Epithelial cell of esophagus (primary cell): ENCODE measurements at places on chromosomes 7 and 10.
A peak's percentile ranks its signal among the peaks of the same experiment; 100 is the strongest.

DNA sequence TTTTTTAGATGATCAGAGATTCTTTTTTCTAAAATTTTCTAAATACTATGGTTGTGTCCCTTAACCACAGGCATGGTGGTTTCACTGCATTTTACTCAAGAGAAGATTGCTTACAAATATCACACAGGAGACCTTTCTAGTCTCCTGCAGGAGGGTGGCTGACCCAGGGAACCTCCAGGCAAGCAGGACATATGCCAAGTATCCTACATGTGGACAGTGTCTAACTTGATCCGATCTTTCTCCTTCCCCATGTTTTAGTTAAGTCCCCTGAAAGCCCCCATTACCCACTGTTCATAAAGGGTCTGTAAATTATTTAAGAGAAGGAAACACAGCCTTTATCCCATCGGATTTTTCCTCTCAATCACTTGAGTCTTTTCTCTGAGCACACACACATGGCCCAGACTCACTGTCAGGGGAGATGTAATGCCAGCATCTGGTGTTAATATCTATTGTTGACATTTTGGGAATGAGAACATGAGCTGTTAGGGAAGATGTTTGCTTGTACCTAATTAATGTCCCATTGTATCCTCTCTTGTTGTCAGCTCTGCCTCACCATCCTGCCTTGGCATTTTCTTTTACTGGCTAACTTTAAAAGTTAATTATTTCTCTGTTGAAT is 755.2 kb downstream of the AUTS2 start:
- no peak for DNase-seq

DNA sequence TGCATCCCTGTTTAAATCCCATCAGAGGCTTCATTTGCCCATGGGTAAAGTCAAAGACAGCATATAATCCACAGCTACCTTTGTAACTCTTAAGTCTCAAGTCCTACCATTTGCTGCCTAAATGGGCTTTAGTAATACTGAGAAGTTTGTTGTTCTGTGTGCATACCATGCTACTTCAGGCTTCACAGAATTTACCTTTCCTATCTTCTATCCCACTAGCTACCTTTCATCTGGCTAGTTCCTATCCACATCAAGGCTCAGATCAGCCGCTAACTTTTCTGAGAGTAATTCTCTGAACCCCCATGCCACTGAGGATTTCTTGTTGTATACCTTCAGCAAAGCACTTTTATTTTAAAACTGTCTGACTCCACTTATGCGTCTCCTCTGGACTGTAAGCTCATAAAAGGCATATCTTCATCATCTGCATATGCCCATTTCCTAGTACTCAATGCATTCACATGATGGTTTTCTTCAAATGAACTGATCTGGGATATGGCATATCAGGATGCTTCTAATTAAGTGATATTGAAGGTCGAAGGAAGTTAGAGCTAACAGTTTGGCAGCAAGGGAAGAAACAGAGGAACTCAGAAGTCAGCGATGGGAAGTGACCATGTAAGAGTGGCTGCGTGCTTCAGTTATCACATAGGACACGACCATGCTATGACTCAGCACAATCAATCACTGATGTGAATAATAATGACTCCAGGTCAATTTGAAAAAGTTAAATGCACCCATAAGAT is 283.9 kb upstream of the DKK1 start:
- DNase-seq: no peak

DNA sequence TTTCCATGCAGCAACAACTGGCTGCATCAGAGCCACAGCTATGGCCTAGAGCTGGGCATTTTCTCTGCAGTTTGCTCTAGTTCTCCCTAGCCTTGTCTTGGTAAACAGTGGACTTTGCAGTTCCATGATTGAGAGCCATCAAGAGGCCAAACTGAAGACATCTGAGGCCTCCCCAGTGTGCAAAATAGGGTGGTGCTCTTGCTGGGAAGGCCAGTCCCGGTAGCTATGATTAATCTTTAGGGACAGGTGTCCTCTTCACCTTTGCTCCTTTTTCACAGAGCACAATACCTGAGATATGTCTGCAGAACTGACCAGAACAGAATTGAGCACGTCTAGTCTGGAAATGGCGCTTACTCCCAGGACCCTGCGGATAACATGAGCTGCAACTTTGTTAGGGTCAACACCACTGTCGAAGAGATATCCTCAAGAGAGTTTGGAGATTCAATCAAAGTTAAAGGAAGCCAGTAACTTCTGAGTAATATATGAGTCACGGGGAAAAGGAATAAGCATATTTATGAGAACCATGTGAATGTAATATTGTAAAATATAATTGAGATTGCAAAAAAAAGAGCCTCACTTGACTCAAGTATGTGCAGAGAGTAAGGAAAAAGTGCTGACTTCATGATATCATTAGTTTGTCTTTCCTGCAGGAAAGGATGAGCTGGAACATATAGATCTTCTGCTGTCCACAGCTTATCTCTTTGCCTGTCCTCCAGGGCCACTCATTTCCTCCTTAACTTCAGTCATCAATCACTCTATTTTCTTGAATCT is 76.7 kb downstream of the ANK3 start:
- peak; percentile 41 for DNase-seq

DNA sequence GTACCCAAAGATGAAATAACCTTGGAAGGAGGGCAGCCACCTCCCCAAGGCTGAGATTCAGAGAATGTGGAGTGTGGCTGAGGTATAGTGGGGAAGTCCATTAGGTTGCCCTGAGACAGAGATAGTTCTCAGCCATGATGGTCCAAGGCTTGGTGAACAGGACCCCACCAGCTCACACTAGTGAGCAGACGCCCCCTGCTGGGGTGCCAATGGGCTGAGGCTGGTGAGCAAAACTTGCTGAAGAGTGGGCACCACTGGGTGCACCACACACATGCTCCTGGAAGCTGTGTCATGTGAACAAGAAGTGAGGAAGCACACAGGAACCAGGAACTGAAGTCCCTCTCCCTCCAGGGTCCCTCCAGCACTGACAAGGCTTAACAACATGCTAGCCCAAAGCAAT is 8.9 kb downstream of the FBXL13 start:
- peak; percentile 40 for DNase-seq

GRCh38 chr10:80442879-80443278 is 11.2 kb upstream of the TSPAN14 start:
- DNase-seq: no peak

DNA sequence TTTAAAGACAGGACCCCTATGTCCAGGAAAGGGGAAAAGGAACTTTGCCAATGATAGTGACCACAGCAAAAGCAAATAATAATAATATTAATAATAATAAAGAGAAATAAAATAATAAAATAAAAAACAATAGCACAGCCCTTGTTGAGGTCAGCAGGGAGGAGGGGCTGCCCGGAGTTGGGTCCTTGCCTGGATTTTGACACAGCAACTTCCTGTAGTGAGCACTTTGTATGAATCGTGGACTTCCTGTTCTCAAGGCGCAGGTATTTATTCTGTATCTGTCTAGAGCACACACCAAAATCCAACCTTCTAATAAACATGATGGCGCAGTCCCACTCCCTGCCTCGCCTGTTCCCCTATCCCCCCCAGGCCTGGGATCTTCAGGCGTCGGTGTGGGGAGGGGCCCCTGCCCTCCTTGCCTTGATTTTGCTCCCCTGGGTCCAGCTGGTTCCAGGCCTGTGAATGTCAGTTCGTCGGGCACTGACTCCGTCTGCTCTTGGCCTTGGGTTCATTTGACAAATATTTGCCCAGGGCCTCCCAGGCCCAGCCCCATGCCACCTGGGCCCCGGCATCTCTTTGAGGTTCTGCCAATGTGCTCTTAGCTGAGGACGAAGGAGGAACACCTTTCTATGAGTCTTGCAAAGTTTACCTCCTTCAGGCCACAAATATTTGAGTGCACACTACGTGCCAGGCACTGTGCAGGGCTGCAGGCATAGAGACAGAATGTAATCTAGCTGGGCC is 13.9 kb downstream of the TRIM8 start:
- peak; percentile 33 for DNase-seq

DNA sequence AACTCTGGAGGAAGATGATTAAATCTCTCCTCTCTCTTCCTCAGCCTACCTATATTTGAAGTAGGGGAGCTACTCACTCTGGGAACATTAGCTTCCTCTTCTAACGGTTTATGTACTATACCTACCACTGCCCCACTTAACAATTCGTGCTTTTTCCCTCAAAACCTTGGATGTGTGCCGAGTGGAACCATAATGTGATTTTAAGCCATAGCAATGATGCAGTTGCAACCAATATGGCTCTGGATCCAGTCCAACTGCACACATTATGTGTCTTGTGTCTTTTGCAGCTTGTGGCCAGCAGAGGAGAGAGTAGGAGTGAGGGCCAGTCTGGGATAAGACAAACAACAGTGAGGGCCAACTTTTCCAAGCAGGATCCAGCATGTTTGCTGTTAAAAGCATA is 170.7 kb downstream of the GATA3 start:
- no peak for DNase-seq

DNA sequence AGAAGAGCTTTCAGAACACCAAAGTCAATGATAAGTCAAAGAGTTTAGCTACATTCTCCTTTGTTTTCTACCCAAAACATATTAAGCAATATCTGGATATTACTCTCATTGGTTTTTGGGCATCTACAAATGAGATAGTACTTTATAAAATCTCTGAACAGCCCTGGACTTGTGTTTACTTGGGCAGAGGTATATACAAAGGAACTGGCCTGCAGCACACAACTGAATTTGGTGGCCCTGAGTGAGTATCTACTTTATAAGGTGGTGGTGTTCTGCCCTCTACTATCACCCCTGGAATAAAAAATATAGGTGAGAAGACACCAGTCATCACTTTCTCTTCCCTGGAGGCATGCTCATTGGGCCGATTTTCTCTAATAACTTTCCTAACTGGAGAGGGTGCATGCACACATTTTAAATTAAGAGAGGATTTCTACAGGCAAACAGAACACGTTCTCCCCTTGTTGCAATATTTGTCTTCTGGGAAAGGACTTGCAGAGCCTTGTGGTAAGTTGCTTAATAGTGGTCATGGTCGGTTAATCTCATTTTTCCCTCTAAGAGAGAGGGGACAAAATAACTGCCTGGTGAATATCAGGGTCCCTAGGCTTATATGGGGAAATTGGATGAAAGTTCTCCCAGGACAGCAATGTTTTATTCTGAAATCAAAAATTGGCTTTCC is 41.1 kb downstream of the OTUD1 start:
- DNase-seq: no peak

GRCh38 chr7:35251606-35252310 is 2.1 kb downstream of the TBX20 start:
- DNase-seq: no peak

- DNase-seq: no peak
These were observed 73.2 kb upstream of the GTF2I start for GRCh38 chr7:74584160-74584954.
